ENCODE measurements at places on chromosomes 3 and 15.

- DNase-seq: no peak
Observed at GRCh38 chr3:164730815-164731360, 347.4 kb downstream of the SI start.

DNA sequence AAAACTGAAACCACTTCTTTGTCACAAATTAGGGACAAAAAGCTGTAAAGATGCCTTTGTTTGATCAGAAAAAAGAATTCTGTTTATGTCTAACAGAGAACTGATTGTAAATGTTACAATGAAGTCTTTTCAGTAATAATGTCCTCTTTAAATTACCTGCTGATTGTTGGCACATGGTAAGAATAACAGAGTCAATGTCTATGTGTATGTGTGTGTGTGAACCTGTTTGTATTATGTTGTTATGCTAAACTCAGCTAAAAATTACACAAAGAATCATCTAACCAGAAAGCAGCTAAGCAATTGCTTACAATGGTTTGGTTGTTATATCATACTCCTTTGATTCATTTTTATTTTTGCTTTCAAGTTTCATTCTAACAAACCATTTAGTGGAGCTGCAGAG is 159.1 kb upstream of the PDZRN3 start:
- DNase-seq: no peak

DNA sequence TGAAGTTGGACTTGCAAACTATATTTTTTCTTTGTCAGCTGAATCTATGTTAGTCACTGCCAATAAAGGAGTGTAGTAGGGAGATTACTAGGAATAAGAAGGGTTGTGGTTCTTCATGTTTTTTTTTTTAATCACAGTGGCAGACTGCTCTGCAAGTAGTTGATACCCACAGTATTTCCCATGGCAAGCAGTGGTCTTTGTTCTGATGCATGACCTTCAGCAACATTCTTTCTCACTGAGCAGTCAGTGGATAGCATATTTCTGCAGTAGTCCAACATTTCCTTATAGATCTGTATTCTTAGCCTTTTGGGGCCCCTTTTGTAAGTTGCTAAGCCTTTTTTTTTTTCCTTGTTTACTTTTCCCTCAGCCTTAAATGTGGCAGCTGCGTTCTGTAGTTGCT is 151.1 kb downstream of the DOCK3 start:
- DNase-seq: no peak

- no peak for DNase-seq
Observed at GRCh38 chr15:82165948-82166376, 96.6 kb downstream of the EFL1 start.

GRCh38 chr15:74022706-74023470 is 28.4 kb downstream of the PML start:
- no peak for DNase-seq

All from fibroblast of the conjunctiva (primary cell).